ENCODE measurements at places on chromosomes 16 and 17.

- H3K27ac ChIP-seq = no peak overlapping the region
- H3K4me3 ChIP-seq = no peak overlapping the region
- H3K4me1 ChIP-seq = no peaks in the 10 kb centered on the region
- H3K27me3 ChIP-seq = no peaks in the 10 kb centered on the region
- H3K36me3 ChIP-seq = no peaks in the 10 kb centered on the region
These were observed 327.9 kb downstream of the SLC39A11 start for GRCh38 chr17:72764632-72765041.

- DNase-seq = no peak
- no peaks in the 10 kb centered on the region for H3K36me3 ChIP-seq
- H3K4me1 ChIP-seq = peaks cover 8% of the 10 kb centered on the region
- H3K27ac ChIP-seq = no peak overlapping the region
- H3K27me3 ChIP-seq = no peaks in the 10 kb centered on the region
These were observed 394.5 kb downstream of the XYLT1 start for GRCh38 chr16:17076092-17076754.

GRCh38 chr17:31521632-31522283 lies 130.3 kb downstream of the RAB11FIP4 start:
- H3K27me3 ChIP-seq = no peaks in the 10 kb centered on the region
- peak overlapping the region; percentile 20 for H3K27ac ChIP-seq

- peaks cover 47% of the 10 kb centered on the region for H3K4me1 ChIP-seq
- DNase-seq = peak; percentile 78
- H3K36me3 ChIP-seq = no peaks in the 10 kb centered on the region
These were observed 1.9 kb downstream of the MNT start for GRCh38 chr17:2398655-2399571.

GRCh38 chr16:89944773-89945172 lies 3.8 kb upstream of the DEF8 start:
- H3K4me3 ChIP-seq = no peak overlapping the region
- H3K27ac ChIP-seq = no peak overlapping the region
- no peaks in the 10 kb centered on the region for H3K36me3 ChIP-seq
- peaks cover 9% of the 10 kb centered on the region for H3K4me1 ChIP-seq

- H3K4me1 ChIP-seq = no peaks in the 10 kb centered on the region
- no peaks in the 10 kb centered on the region for H3K27me3 ChIP-seq
- DNase-seq = no peak
- no peak overlapping the region for H3K27ac ChIP-seq
- no peak overlapping the region for H3K4me3 ChIP-seq
- no peaks in the 10 kb centered on the region for H3K36me3 ChIP-seq
These were observed 48.7 kb downstream of the CDH8 start for GRCh38 chr16:61987474-61988012.

DNA sequence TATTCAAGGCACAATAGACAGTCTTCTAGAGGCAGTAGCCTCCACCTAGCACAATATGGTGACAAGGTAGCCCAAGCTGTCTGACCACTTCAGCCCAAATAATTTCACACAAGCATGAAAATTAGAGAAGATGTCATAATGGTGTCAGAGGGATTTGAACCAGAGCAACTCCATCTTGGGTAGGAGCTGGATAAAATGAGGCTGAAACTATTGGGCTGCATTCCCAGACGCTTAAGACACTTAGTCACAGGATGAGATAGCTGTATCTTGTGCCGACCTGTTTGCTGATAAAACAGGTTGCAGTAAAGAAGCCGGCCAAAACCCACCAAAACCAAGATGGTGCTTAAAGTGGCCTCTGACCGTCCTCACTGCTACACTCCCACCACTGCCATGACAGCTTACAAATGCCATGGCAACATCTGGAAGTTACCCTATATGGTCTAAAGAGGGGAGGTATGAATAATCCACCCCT lies 192.6 kb downstream of the CPPED1 start:
- H3K27ac ChIP-seq = no peak overlapping the region
- no peak overlapping the region for H3K4me3 ChIP-seq
- no peaks in the 10 kb centered on the region for H3K36me3 ChIP-seq
- DNase-seq = no peak
- H3K27me3 ChIP-seq = peaks cover 14% of the 10 kb centered on the region
- peaks cover 20% of the 10 kb centered on the region for H3K4me1 ChIP-seq

GRCh38 chr16:86923656-86924055 lies 345.3 kb downstream of the FOXL1 start:
- no peak overlapping the region for H3K4me3 ChIP-seq
- H3K27ac ChIP-seq = no peak overlapping the region
- no peak for DNase-seq

DNA sequence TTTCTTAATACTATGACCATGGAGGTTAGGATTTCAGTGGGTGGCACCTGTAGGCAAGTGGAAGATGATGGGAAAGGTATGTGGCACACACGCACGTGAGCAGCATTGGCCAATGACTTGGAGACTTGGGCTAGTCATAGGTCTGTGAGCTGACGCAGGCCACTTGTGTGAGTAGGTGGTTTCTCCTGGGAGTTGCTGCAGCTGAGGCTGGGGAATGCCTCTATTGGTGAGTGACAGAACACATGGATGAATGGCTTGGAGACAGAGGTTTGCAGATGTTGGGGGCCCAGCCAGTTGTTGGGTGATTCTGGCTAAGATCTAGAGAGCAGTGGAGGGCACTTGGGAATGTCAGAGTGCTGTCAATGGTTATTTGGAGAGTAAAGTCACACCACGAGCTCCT lies 64.1 kb downstream of the MARF1 start:
- H3K27me3 ChIP-seq = no peaks in the 10 kb centered on the region
- no peak overlapping the region for H3K27ac ChIP-seq
- peaks cover 23% of the 10 kb centered on the region for H3K36me3 ChIP-seq
